ENCODE measurements at places on chromosomes 13 and 19. TPM values are rescaled to one million over a fixed set of nuclear protein-coding genes. Genes with fewer than 3 reads are reported as not detected.

Gene MYH14
- total RNA-seq = 23.8 TPM

Gene WTIP
- total RNA-seq = 73.6 TPM

Gene PDX1
- total RNA-seq = 3.4 TPM

Gene DCLK1
- not detected for total RNA-seq

Gene ZNF626
- total RNA-seq = 12.7 TPM

Gene CEACAM7
- not detected for total RNA-seq

DNA sequence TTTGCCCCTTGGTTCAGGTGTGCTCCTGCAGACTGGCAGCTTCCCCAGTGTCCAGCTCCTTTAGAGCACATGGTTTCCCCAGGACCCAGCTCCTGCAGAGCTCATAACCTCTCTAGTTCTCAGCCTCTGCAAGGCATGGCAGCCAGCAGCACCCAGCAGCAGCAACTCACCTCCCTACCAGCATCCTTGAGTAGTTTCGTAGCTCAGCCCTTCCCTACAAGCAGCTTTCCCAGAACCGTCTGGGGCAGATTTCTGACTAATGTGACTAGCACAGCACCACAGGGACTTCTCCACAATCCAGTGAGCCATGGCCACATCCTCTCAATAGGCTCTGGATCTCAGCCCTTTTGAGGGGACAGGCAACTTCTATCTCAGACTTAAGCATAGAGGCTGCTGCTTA is 14.1 kb upstream of the METTL21C start:
- no peaks in the 10 kb centered on the region for H3K36me3 ChIP-seq
- DNase-seq = no peak
- no peaks in the 10 kb centered on the region for H3K27me3 ChIP-seq
- H3K4me1 ChIP-seq = no peaks in the 10 kb centered on the region
- no peak overlapping the region for H3K27ac ChIP-seq

DNA sequence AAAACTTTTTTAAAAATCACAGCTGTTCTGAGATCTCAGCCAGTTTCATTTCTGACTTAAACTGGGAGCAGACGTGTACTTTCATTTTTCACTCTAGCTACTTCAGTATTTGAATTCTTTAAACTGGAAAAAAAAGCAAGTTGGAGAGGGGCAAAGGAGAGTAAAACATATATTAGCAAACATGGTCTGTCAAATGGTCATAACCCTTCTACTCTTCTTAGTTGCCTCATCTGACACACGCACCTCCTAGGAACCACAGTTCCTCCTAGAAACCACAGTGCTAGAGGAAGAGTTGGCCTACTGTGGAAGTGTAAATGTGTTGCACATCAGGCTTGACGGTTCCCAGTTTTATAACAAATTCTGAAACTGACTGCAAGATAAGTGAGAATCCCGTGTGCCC is 47.2 kb downstream of the TM9SF2 start:
- no peaks in the 10 kb centered on the region for H3K27me3 ChIP-seq
- no peaks in the 10 kb centered on the region for H3K4me1 ChIP-seq
- H3K27ac ChIP-seq = no peak overlapping the region
- no peak for DNase-seq
- H3K4me3 ChIP-seq = no peak overlapping the region

GRCh38 chr13:28753208-28753892 is 34.6 kb upstream of the SLC46A3 start:
- peak overlapping the region; percentile 85 for H3K27ac ChIP-seq
- no peaks in the 10 kb centered on the region for H3K36me3 ChIP-seq
- no peak overlapping the region for H3K4me3 ChIP-seq
- no peaks in the 10 kb centered on the region for H3K27me3 ChIP-seq

DNA sequence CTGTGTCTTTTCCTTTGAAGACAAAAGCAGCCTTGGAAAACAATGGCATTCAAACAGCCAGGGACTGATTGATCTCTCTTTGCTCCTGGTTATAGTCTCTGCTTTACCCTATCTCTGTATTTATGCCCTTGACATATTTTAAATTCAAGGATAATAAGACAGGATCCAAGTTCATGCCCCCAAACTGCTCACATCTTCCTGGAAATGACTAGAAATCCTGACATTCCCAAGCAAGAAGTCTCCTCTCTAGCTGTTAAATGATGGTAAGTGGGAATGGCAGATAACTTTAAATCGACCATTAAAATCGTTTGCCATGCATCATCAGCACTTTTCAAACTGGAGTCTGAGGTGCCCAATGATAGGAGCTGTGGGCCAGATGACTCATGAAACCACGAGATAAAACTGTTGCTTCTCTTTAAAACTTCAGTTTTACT is 435.6 kb downstream of the FOXO1 start:
- H3K27me3 ChIP-seq = no peaks in the 10 kb centered on the region
- DNase-seq = no peak
- no peaks in the 10 kb centered on the region for H3K4me1 ChIP-seq
- no peak overlapping the region for H3K27ac ChIP-seq
- H3K36me3 ChIP-seq = no peaks in the 10 kb centered on the region

GRCh38 chr13:73765651-73766384 is 368.4 kb downstream of the KLF12 start:
- no peak for DNase-seq
- no peaks in the 10 kb centered on the region for H3K4me1 ChIP-seq
- no peak overlapping the region for H3K27ac ChIP-seq
- no peaks in the 10 kb centered on the region for H3K36me3 ChIP-seq
- H3K27me3 ChIP-seq = no peaks in the 10 kb centered on the region

- peak overlapping the region; percentile 74 for H3K27ac ChIP-seq
- H3K4me1 ChIP-seq = no peaks in the 10 kb centered on the region
- H3K36me3 ChIP-seq = no peaks in the 10 kb centered on the region
- DNase-seq = no peak
- H3K27me3 ChIP-seq = no peaks in the 10 kb centered on the region
- H3K4me3 ChIP-seq = peak overlapping the region; percentile 62
These were observed 838 bp downstream of the AKAP11 start for GRCh38 chr13:42272804-42273175.

DNA sequence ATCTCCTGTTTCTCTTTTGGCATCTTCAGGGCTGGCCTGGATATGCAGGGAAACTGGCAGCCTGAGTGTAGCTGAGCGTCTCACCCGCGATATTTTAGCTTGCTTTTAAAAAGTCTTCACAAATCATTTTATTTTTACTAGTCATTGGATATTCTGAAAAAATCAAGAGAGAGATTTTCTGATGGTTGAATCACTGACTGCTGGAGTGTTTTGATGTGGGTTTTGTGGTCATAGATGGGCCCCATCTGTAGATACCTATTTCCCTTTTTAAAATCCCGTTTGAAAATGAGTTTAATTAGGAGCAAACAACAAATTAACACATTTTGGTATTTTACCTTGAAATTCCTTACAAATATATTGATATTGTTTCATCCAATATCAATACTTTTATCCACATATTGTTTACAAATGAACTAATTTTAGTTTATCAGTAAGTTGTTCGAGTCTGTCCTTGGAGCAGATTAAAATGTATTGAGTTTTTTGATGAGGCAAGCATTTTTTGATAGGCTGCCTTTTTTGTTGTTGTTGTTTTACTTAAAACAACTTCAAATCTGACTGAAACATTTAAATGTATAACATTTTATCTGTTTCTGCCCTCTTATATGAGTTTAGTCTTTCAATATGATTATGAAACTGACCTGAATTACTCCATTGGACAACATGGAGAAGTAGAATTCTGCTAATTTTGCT is 21.5 kb upstream of the OXGR1 start:
- peaks cover 8% of the 10 kb centered on the region for H3K4me1 ChIP-seq
- H3K27me3 ChIP-seq = no peaks in the 10 kb centered on the region
- H3K27ac ChIP-seq = no peak overlapping the region
- no peak for DNase-seq
- no peaks in the 10 kb centered on the region for H3K36me3 ChIP-seq
- H3K4me3 ChIP-seq = no peak overlapping the region

DNA sequence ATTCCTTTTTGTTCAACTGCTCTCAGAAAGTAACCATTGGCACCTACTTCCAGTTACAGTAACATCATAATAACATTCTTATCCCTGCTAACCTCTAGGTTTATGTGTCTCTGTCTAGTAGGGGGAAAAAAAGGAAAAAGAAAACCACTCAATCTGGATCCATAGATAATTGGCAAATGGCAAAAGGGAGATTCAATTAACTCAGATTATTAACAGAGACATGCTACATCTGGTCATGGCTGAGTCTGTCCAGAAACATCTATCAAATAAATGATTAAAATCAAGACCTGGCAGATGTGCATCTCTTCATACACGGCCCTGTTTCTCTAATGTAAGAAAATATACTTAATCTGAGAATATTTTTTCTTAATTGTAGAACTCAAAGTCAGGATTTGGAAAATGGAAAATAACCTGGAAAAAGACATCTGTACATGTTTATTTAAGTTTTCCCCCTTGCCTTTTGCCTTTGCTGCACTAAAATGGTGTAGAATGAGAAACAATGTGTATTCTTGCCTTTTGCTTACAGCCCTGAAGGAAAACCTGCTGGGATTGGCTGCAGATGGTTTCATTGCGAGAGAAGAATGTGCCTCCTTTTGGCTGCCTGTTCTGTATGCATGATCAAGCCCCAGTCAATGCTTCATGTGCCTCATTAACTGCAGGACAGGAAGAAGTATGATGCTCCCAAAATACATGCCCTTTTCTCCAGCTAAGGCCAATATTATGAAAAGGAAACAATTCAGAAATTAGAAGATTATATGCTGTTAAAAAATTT is 921.6 kb upstream of the PCDH20 start:
- H3K4me1 ChIP-seq = no peaks in the 10 kb centered on the region
- H3K27me3 ChIP-seq = no peaks in the 10 kb centered on the region
- H3K4me3 ChIP-seq = no peak overlapping the region
- DNase-seq = no peak
- no peaks in the 10 kb centered on the region for H3K36me3 ChIP-seq

DNA sequence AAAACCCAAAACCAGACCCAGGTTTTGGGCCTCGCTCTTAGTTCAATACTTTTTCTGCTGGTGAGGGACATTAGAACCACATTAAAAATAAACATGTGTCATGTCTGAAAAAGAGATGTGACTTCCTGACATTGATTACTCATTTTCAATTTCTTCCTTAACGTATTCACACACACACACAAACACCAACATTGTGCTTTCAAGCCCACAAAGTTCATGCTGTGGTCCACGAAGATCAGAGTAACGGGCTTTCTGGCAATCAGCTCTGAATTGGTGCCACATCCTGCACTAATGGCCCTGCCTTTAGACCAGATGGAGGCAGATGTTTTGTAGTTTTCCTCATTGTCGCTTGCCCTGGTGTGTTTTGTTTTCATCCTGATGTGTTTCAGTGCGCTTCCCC is 47.9 kb upstream of the POMP start:
- H3K4me3 ChIP-seq = no peak overlapping the region
- H3K36me3 ChIP-seq = no peaks in the 10 kb centered on the region
- H3K27me3 ChIP-seq = no peaks in the 10 kb centered on the region
- no peak overlapping the region for H3K27ac ChIP-seq
- H3K4me1 ChIP-seq = no peaks in the 10 kb centered on the region

- peaks cover 10% of the 10 kb centered on the region for H3K4me1 ChIP-seq
- H3K36me3 ChIP-seq = no peaks in the 10 kb centered on the region
- no peak overlapping the region for H3K4me3 ChIP-seq
- DNase-seq = no peak
- peak overlapping the region; percentile 85 for H3K27ac ChIP-seq
- H3K27me3 ChIP-seq = no peaks in the 10 kb centered on the region
These were observed 112.6 kb downstream of the KCNRG start for GRCh38 chr13:50127726-50128291.

GRCh38 chr13:46572752-46573431 is 19.9 kb downstream of the LRCH1 start:
- H3K27ac ChIP-seq = no peak overlapping the region
- no peaks in the 10 kb centered on the region for H3K36me3 ChIP-seq
- H3K27me3 ChIP-seq = no peaks in the 10 kb centered on the region
- no peak for DNase-seq
- no peak overlapping the region for H3K4me3 ChIP-seq
- H3K4me1 ChIP-seq = no peaks in the 10 kb centered on the region

- H3K27me3 ChIP-seq = peaks cover 3% of the 10 kb centered on the region
- H3K36me3 ChIP-seq = no peaks in the 10 kb centered on the region
- H3K4me1 ChIP-seq = no peaks in the 10 kb centered on the region
- DNase-seq = no peak
- H3K27ac ChIP-seq = no peak overlapping the region
These were observed 1.8 kb downstream of the PCDH17 start for GRCh38 chr13:57633141-57633949.

DNA sequence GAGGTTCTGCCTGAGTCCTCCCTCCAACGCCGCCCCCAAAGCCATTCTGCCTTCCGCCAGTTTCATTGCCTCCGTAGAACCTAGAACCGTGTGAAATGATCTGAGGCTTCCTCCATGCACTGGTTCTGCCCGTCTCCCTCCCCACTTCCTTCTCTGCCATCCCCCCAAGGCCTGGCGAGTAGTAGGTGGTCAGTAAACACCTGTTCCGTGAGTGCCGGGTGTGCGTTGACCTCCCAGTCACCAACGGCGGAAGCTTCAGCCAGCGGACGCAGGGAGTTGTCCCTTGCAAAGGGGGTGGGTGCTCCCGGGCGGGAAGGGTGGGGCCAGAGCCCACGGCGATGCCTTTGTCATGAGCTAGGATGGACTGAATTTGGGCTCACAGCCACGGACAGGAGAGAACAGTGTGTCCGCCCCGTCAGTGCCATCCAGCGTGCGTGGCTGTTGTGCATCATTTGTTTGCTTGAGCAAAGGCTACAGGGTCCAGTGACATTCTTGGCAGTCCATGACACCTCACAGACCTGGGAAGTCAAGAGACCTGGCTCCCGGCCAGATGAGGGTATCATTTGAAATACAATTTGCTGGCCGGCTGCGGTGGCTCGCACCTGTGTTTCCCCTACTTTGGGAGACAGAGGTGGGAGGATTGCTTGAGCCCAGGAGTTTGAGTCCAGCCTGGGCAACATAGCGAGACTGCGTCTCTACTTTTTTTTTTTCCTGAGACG is 43.1 kb downstream of the NFIC start:
- no peaks in the 10 kb centered on the region for H3K36me3 ChIP-seq
- H3K4me1 ChIP-seq = peaks cover 18% of the 10 kb centered on the region
- H3K4me3 ChIP-seq = no peak overlapping the region
- no peaks in the 10 kb centered on the region for H3K27me3 ChIP-seq
- DNase-seq = no peak
- no peak overlapping the region for H3K27ac ChIP-seq

GRCh38 chr19:57807541-57807940 is 7.2 kb downstream of the ZNF552 start:
- H3K4me1 ChIP-seq = peaks cover 6% of the 10 kb centered on the region
- H3K27me3 ChIP-seq = no peaks in the 10 kb centered on the region
- DNase-seq = no peak
- H3K27ac ChIP-seq = no peak overlapping the region
- H3K4me3 ChIP-seq = no peak overlapping the region

- H3K27ac ChIP-seq = peak overlapping the region; percentile 100
These were observed 377 bp downstream of the ZNF793 start for GRCh38 chr19:37507167-37507464.

- no peak overlapping the region for H3K27ac ChIP-seq
- H3K27me3 ChIP-seq = no peaks in the 10 kb centered on the region
- no peak for DNase-seq
These were observed 8.6 kb upstream of the CEACAM6 start for GRCh38 chr19:41746593-41747227.

GRCh38 chr19:29529646-29530539 is 4.1 kb downstream of the VSTM2B start:
- H3K27ac ChIP-seq = no peak overlapping the region
- peaks cover 3% of the 10 kb centered on the region for H3K27me3 ChIP-seq
- H3K4me3 ChIP-seq = no peak overlapping the region

All from Panc1 (cell line).